ENCODE measurements at places on chromosomes 5 and 9.

- no peak for DNase-seq
Measured at GRCh38 chr9:90909225-90909624, 107.6 kb downstream of the SYK start.

DNA sequence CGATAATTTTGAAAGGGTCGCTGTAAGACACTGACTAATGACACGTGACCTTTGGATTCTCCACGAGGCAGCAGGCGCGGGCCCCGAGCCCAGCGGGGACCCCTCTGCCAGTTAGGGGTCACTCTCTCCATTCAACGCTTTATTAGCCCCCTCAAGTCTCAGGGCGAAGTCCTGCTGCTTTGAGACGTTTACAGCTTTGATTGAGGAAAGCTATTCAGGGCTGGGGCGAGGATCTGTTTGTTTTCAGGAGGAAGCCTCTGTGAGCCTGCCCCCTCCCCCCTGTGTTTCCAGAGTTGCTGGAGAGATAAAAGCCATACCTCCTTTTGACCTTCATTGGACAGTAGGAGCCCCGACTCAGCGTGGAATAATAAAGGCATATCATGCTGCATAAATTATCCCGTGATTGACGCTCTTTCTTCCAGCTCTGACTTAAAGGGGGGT, 31.4 kb upstream of the MSX2 start:
- no peak for DNase-seq

DNA sequence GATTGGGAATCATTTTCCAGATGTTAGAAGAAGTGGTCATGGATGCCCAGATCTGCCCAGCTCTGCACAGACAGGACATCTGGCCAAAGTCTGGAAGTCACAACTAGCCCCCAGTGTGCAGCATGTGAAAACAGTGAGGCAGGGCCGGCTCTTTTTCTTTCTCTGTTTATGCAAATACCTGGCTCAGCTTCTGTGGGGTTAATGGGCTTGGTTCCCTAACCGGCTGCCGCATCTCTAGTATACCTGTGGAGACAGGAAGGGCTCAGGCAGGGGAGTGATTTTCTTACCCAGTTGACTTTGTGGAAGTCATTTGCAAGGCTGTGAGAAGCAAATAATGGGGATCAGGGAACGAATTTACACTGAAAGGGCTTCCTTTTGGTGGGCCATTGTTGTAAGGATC, 254.8 kb upstream of the PANK3 start:
- no peak for DNase-seq

DNA sequence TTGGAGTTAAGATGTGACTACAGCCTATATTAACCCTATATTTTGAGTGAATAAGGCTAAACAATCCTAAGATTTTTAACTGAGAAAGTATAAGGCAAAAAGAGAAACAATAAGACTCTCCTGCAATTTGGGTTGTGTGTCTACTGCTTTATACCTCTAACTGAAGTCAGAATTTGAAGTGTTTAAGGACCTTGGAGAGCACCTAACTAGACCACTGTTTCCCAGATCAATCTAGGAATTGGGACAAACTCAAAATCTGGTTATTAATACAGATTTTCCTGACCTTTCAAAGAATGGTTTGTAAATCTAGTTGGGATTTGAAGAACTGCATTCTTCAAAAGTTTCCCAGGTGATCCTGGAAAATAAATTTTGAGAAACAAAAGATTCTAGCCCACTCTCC, 42.1 kb downstream of the GABRA1 start:
- no peak for DNase-seq

- no peak for DNase-seq
Measured at GRCh38 chr5:60349891-60350415, 350.0 kb downstream of the DEPDC1B start.

DNA sequence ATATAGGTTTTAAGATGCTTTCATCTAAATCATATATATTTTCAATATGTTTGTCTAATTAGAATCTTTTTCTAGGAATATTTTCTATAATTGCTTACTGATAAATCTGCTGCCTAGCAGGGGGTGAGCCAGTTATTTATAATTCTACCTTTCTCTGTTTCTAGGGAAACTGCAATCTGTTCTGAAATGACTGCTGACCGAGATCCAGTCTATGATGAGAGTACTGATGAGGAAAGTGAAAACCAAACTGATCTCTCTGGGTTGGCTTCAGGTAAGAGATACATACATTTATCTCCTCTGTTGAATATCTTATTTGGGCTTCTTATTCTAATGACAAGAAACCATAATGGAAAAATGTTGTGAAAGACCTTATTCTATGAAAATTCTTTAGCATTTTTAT, 127.3 kb downstream of the XRCC4 start:
- no peak for DNase-seq

- no peak for DNase-seq
Measured at GRCh38 chr5:94010814-94011213, 269.4 kb upstream of the POU5F2 start.

GRCh38 chr5:159021136-159021900, 78.4 kb downstream of the EBF1 start:
- DNase-seq: no peak

DNA sequence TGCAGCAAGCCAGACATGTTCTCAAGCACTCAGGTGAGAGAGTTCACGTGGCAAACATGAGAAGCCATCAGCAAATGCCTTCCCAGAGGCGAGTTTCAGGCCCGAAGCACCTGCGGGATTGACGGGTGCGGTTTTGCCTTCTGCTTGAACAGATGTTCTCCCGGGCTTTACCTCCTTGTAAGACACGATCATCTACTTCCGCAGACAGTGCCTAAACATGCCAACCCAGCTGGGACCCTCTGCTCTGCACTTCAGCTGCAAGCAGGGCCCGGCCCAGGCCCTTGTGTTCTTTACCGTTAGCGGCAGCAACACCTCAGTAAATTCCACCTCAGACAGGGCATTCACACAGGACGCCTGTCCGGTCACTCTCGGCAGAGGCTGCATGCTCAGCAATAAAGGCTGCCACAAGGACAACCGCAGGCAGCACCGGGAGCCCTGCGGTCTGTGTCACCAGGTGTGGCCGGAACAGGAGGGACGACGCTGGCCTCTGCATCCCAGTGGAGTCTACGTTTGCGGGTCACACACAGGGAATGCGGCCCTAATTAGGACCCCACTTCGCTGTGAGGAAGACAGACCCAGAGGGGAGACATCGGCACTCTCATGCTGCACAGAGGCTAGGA, 139.6 kb downstream of the ROR2 start:
- DNase-seq: no peak

DNA sequence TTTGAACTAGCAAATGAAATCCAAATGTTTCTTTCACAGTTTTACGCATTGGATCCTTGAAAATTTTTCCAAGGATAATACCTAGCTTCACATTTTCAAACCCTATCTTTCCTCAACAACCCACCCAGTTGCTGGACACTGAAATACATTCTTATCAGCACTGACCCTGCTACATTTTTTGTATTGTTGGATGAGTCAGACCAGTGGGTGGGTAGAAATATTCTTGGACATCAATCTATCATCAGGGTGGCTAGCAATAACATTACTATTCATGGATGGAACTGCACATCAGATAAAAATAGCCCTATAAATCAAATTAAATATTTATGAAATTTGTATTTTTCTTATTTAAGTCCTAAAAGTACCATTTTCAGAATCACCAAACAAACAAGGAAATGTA, 407.4 kb upstream of the IZUMO3 start:
- no peak for DNase-seq

DNA sequence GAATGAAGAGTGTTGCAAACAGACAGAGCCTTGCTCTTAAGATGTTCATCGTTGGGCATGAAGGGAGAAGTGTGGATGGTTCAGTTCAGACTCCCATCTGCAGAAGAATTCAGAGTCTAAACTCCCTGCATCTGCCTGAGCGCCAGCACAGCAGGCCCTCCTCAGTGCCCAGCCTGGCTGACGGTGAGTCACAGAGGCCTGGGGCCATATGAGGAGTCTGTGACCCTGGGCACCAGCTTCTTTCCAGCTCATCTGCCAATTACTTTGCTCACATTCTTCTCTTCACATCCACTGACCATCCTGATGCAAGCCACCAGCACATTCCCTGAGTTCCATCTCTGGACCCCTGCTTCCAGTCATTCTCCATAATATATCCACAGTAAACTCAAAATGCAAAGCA, 401.1 kb upstream of the TRPC7 start:
- DNase-seq: no peak

- DNase-seq: no peak
Measured at GRCh38 chr5:163838738-163839137, 333.3 kb downstream of the MAT2B start.

DNA sequence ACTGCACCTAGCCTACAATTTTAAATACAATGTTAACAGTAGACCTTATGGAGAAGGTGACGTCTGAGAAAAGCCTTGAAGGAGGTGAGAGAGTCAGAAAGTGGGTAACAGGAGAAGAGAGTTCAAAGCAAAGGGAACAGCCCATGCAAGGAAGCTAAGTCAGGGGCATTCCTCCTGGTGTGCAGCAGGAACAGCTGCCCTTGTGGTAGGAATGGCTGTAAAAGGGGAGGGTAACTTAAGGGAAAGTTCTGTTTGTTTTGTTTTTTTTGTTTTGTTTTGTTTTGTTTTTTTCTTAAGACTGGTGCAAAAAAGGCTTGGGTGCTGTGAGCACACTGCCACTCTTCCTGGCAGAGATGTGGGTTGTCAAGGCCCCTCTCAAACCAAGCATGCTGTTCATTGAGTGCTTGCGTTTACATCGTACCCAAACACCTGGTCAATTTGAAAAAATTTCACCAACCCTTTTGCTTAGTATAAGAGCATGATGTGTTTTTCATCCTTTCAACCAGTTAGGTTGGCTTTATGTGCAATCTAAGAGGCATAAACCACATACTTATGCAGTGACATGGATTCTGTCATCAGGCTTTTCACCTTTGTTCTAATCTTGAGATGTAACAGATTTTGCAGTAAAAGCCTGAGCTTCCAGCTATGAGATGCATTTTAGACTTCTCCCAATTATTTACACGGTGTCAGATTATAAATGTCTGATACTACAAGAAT, 279.7 kb downstream of the GLIS3 start:
- no peak for DNase-seq

GRCh38 chr5:148620091-148620490, 34.2 kb downstream of the HTR4 start:
- no peak for DNase-seq

- DNase-seq: no peak
Measured at GRCh38 chr5:132054031-132054696, 6.3 kb upstream of the IL3 start.

DNA sequence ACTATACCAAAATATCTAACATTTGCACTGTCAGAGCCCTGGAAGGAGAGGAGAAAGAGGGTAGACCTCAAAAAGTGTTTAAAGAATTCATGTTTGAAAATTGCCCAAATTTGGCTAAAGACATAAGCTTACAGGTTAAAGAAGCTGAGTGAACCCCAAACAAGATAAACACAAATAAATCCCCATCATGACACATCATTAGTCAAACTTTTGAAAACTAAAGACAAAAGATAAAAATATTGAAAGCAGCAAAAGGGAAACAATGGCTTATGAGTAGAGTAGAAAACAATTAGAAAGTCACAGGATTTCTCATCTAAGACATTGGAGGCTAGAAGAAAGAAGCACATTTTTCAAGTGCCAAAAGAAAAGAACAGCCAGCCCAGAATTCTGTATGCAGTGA, 6.1 kb upstream of the UBLCP1 start:
- no peak for DNase-seq

- no peak for DNase-seq
Measured at GRCh38 chr5:175123542-175123941, 320.4 kb downstream of the DRD1 start.

GRCh38 chr9:90870621-90871326, 69.2 kb downstream of the SYK start:
- no peak for DNase-seq

GRCh38 chr5:80917631-80918030, 42.5 kb upstream of the RASGRF2 start:
- no peak for DNase-seq

GRCh38 chr5:87154191-87154590, 113.5 kb upstream of the RASA1 start:
- no peak for DNase-seq

DNA sequence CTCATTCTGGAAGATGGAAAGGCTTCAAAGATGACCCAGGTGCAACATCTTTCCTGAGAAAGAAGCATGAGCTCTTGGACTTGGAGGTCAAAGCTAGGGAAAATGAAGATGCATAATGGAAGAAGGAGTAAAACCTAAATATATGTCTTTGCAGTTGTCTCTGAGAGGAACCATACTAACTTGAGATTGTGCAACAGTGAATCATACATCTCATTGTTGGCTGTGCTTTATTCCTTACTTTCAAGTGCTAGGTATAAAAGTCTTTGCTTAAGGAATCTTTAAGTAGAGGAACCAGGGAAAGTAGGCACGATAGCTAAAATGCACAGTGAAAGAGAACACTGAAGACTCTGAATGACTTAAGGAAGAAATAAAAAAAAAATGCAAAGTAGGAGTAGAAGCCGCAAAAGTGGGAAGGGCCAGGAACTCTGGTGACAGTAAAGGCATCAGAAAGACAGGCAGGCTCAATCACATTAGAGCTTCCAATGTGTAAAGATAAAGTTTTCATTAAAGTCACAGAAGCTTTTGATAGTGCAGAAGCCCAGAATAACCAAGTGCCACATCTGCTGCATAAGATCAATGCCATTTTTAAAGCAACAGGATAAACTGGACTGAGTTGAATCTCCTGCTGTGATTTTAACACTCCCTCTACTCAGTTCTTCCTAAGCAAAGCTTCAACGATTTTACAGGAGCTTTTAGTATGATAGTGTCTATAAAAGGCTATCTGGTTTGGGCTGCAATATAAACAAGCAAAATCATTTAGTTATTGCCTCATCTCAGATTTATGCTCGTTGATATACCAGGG, 432.3 kb upstream of the EDIL3 start:
- no peak for DNase-seq

DNA sequence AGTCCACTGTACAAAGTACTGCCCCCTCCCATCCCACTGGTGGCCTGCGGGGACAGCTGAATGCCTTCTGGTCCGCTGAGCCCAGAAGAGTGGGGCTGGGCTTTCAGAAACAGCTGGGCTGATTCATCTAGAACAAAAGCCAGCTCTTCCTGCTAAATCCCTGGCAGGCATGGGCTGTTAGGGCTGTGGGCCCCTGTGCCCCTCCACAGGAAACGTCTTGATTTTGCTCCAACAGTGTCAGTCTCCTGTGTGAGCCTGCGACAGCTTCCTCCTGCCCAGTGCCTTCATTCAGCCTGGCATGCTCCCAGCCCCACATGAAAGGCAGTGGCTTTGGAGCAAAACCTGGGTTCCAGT, 6.9 kb upstream of the GSN start:
- DNase-seq: no peak

DNA sequence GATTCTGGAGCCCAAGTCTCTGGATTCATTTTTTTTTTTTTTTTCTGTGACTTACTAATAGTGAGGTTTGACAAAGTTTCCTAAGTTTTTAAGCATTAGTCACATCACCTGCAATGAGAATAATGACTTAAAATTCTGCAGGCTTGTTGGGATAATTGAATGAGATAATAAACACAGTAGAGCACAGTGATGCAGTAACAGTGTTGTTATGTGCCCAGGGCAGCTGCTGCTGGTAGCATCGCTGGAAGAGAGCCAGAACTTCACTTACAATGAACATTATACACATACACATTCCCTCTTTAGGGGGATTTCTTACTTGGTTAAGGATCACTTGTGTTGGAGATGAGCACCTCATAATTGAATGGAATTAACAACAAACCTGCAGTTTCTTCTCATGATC, 78.9 kb downstream of the ALDH7A1 start:
- no peak for DNase-seq

DNA sequence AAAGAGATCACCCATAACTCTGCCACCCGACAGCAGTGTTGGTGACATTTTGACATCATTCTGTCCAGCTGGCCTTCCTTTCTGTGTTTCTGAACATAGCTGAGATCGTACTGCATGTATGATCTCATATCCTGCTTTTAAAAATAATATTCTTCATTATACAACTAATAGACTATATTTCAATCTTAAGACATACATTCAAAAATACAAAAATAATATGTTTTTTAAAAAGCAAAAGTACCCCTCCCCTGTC, 47.7 kb upstream of the RPL26L1 start:
- DNase-seq: no peak
